B cell (primary cell): ENCODE measurements at places on chromosomes 2 and 18. TPM values are rescaled to one million over a fixed set of nuclear protein-coding genes. Genes with fewer than 3 reads are reported as not detected.

FSIP2 gene
- 0.41 and 0.54 TPM in 2 replicates for total RNA-seq

PLCD4 gene
- 0.62 TPM in 1 of 2 replicates, not detected in the other for total RNA-seq

FAM98A gene
- 29.4 and 32.1 TPM in 2 replicates for total RNA-seq

RPL37A gene
- total RNA-seq = 3,163 and 3,456 TPM in 2 replicates

SCG2 gene
- 0.27 and 0.44 TPM in 2 replicates for total RNA-seq

TMEM169 gene
- 0.84 and 1.2 TPM in 2 replicates for total RNA-seq

RTP5 gene
- not detected in 2 replicates for total RNA-seq

TRAPPC8 gene
- 89.8 and 95.5 TPM in 2 replicates for total RNA-seq

NIF3L1 gene
- 26.7 and 32.9 TPM in 2 replicates for total RNA-seq

RAB6C gene
- not detected in 2 replicates for total RNA-seq

FIGLA gene
- not detected in 2 replicates for total RNA-seq

RGPD4 gene
- total RNA-seq = not detected in 2 replicates

POTEI gene
- total RNA-seq = not detected in 2 replicates

SERPINB7 gene
- total RNA-seq = not detected in 2 replicates

GAL3ST2 gene
- 0.51 TPM in 1 of 2 replicates, not detected in the other for total RNA-seq

MC4R gene
- not detected in 2 replicates for total RNA-seq

R3HDM1 gene
- 52.0 and 57.8 TPM in 2 replicates for total RNA-seq

EIF2AK2 gene
- 36.2 and 36.9 TPM in 2 replicates for total RNA-seq

MAB21L4 gene
- total RNA-seq = not detected in 2 replicates

SERPINB13 gene
- not detected in 2 replicates for total RNA-seq

GPR35 gene
- 1.8 and 2.2 TPM in 2 replicates for total RNA-seq

LYG1 gene
- total RNA-seq = 2.7 and 3.0 TPM in 2 replicates

C2orf15 gene
- 1.0 and 1.2 TPM in 2 replicates for total RNA-seq

RND3 gene
- total RNA-seq = not detected in 2 replicates

SOWAHC gene
- total RNA-seq = 0.05 and 0.07 TPM in 2 replicates

FHOD3 gene
- total RNA-seq = not detected in 2 replicates

CCDC74B gene
- total RNA-seq = 0.95 and 1.4 TPM in 2 replicates

ASPRV1 gene
- total RNA-seq = 0.68 and 1.1 TPM in 2 replicates

NMUR1 gene
- 0.10 TPM in 1 of 2 replicates, not detected in the other for total RNA-seq

PDE11A gene
- 0.25 TPM in 1 of 2 replicates, not detected in the other for total RNA-seq

CENPA gene
- total RNA-seq = not detected in 2 replicates

SCN9A gene
- not detected in 2 replicates for total RNA-seq

CNDP1 gene
- total RNA-seq = 0.51 and 0.57 TPM in 2 replicates

NPPC gene
- total RNA-seq = 0.70 and 0.71 TPM in 2 replicates

GAREM2 gene
- 1.7 and 1.8 TPM in 2 replicates for total RNA-seq

NETO1 gene
- total RNA-seq = 7.2 and 10.5 TPM in 2 replicates

CRYGC gene
- not detected in 2 replicates for total RNA-seq

UPP2 gene
- not detected in 2 replicates for total RNA-seq

RAPH1 gene
- 0.05 TPM in 1 of 2 replicates, not detected in the other for total RNA-seq
